Thyroid gland (tissue), 4 donors: ENCODE measurements at places on chromosomes 6 and 20.

DNA sequence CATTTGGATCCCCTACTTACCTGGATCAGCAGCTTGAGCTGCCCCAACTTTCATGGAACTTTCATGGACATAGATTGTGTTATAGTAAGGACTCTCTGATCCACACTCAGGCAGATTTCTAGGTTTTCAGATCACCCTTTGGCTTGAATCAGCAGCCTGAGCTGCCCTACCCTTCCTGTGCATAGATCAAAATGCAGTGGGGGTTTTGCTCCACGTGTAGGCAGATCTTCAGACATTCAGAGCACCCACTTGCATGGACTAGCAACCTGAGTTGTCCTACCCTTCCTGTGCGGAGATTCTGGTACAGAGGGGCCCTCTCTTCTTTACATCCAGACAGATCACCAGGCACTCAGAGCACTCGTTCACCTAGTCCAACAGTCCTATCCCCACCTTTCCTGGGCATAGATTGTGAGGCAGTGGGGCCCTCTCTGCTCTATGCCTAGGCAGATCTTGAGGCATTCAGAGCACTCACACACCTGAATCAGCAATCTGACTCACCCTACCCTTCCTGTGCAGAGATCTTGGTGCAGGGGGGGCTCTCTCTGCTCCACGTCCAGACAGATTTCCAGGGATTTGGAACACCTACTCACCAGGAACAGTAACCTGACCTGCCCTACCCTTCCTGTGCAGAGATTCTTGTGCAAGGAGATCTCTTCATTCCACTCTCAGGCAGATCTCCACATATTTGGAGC, 705.2 kb upstream of the NRSN1 start:
- DNase-seq, result no peak

GRCh38 chr6:31831350-31832215, 4.0 kb downstream of the HSPA1B start:
- no peak for DNase-seq

DNA sequence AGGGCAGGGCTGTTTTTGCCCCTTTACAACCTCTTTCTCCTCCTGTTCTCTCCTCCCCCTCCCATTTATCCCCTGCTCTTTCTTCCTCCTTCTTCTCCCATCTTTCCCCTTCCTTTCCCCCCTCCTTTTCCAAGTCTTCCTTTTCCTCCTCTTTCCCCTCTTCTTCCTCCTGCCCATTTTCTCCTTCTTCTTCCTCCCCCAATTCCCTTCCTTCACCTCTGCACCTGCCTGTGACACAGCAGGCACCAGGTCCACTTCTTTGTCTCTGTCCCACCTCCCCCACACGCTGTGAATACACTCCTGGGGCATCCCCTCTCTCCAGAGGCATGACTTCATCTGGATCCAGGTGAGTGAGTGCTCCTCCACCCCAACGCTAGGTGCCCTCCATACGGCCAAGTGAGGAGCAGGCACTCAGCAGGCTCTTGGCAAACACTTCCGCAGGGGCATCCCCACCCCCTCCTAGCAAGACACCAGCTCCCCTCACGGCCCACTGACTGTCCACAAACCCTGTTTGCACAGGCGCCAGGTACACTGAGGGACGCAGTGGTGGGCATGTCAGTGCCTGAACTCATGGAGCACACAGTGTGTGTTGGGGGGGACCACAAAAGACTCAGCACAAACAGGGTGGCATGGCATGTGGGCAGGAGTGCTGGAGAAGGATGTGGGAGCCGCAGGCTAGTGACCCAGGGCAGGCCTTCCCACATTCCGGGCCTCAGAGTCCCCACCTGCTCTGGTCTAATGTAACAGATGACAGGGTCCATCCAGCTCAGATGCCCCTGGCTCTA, 10.7 kb upstream of the TLDC2 start:
- peak; percentile 89 for DNase-seq

DNA sequence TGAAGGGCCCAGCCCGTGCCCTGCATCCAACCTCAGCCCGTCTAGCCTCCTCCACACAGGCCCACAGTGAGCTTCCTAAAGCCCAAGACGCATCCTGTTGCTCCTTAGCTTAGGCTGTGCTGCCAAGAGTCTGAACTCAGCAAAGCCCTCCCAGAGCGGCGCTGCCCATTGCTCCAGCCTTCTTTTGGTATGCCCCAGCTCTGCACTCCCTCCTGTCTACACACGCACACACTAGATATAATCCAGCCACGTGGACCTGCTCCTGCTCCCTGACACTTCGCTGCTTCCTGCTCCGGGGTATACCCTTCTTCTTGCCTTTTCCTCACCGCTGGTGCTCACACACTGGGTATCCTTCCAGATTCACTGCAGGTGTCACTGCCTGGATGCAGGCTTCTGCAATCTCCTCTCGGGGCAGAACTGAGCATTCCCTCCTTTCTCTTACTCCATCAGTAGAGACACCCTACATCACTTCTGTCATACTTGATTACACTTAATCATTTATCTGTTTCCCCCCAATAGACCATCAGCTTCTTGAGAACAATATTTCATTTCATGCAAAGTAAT, 23.8 kb downstream of the GABRR2 start:
- DNase-seq, result no peak

DNA sequence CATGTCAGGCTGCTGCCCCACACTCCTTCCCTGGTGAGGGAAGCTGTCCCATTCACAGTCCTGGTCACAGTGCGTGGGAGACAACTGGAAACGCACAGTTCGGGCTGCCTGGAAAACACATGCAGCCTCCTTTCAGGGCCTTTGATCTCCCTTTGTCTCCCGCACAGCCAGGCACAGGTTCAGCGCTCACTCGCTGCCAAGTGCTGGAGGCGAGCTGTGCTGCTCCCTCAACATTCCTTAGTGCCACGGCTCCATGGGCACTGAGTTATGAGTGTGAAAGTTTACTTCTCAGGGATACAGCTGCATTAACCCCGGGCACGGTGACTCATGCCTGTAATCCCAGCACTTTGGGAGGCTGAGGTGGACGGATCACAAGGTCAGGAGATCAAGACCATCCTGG, 9.1 kb downstream of the YTHDF1 start:
- DNase-seq, result no peak

- no peak for DNase-seq
Observed at GRCh38 chr20:25251558-25251957, 3.7 kb downstream of the PYGB start.

- DNase-seq, result no peak
Observed at GRCh38 chr6:54493138-54493537, 184.9 kb downstream of the TINAG start.

GRCh38 chr20:48215536-48215935, 430.3 kb upstream of the SULF2 start:
- DNase-seq, result no peak

DNA sequence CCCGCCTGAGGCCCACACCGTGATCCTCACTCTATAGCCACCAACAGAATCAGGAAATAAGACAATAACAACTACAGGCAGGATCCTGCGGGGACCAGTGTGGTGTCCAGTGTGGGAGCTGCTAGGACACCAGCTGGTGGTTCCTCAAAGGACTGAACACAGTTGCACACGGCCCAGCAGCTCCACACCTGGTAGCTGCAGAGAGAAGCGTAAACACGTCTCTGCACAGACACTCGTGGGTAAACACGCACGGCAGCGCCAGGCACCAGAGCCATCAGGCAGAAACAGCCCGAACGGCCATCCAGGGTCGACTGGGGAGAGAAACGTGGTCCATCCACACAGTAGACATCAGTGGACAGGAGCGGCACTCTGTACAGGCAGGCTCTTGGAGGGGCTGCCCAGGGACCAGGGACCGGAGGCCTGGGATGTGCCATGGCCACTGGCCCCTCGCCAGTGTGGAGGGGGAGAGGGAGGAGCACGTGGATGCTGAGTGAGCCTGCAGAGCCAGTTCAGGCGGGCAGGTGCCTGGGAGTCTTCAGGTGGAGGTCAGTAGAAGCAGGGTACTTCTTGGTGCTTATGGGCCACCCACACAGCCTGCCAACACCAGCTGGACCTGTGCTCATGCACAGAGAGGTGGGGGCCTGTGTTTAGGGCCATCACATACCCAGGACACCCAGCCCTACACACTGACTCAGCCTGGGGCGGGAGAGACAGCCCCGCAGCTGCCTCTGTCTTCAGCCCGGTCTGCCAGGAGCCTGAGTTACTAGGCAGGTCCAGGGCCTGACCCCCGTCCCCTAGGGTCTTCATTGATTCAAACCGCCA, 7.4 kb upstream of the LAMA5 start:
- peak; percentile 71 for DNase-seq

- no peak for DNase-seq
Observed at GRCh38 chr6:162063666-162064065, 663.9 kb downstream of the PRKN start.

- no peak for DNase-seq
Observed at GRCh38 chr20:44135417-44136204, 51.4 kb downstream of the JPH2 start.

DNA sequence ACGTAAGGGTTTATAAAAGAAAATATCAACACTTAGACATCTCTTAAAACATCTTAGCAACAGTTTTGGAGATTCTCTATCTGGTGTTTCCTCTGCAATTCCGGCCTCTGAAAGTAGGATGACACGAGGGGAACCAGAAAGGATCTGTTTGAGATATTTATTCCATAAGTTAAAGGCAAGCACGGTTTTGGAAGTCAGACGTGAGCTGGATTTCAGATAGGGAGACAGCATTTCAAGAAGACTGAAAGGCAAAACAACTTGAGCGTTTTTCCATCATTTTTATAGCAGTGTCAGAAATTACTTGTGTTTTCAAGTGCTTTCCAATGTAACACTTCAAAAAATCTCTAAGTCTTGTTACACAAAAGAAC, 52.9 kb upstream of the BTN3A2 start:
- no peak for DNase-seq

- DNase-seq, result no peak
Observed at GRCh38 chr20:63379296-63379695, 18.1 kb upstream of the CHRNA4 start.

DNA sequence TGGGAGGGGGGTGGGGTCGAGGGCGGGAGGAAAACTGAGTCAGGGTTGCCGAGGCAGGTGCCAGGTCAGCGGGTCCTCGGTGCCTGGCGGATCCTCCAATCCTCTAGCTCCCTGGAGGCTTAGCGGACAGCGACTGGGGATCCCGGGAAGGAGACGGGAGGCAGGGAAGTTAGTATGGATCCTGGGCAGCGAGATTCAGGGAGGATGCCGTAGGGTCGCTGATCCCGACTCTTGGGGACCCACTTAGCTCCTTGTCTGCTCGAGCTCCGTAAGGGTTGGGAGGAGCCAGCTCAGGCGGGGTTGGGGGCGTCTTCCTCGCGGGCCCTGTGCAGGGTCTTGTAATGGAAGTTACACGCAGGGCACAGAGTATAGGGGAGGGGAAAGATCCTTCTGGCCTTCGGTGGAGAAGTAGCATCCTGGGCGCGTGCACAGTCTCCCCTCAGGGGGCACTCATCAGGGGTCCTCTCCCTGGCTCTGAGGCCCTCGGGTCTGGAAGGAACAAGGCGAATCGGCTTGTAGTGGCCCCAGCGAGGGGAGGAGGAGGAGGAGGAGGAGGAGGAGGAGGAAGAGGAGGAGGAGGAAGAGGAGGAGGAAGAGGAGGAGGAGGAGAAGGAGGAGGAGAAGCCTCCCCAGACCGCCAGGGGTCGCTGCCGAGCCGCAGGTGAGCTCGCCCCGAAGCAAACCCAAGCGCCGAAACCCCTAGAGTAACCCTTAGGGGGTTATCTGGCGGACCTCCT, 6.4 kb upstream of the SLC12A5 start:
- DNase-seq, result peak; percentile 40

DNA sequence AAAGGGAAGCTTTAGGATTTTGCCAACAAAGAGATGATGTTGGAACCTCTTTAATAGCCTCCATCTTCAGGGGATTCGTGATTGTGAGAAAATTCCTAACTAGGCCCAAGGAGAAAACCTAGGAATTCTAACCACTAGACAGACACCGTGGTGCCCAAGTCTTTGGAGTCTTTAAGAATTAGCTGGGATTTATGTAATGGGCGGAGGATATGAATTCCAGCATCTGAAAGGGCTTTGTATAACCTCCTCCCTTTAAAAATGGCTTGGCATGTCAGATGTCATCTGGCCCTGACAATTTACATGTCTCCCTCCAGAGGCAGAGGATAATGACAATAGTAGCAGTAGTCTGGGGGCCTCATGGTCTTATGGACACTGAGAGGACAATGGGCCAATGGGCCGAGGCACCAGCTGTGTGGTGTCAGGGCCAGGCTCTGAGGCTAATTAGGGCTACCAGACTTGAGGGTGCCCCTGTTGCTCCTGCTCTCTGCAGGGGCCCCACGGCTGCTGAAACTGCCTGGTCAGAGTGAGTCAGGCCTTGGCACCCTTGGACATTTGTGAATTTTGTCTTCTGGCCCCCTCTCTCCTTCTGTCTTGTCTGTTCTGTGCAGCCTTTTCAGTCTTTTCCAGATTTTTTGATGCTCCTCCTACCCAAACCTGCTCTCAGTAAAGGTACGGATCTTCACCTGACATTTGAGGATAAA, 113.9 kb downstream of the EDN1 start:
- DNase-seq, result no peak

DNA sequence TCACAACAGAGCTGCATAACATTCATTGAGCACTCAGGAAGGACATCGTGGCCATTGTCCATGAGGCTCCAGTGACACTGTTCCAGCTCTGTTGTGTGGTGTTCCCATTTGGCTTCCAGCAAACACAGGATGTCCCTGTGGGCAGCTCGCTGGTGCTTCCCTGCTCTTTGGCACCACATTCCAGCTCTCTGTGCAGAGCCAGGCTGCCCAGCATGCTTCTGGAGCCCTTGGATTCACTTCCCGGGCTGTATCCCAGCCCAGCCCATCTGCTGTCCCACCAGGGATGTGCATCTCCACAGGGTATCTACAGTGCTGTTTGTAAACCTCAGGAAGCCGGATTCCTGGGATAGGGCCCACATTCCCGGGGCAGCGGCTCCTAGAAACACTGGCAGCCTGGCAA, 57.2 kb downstream of the CTCFL start:
- no peak for DNase-seq

GRCh38 chr6:143507358-143508145, 4.0 kb downstream of the FUCA2 start:
- DNase-seq, result no peak
